ENCODE measurements at places on chromosomes 5 and 9.

DNA sequence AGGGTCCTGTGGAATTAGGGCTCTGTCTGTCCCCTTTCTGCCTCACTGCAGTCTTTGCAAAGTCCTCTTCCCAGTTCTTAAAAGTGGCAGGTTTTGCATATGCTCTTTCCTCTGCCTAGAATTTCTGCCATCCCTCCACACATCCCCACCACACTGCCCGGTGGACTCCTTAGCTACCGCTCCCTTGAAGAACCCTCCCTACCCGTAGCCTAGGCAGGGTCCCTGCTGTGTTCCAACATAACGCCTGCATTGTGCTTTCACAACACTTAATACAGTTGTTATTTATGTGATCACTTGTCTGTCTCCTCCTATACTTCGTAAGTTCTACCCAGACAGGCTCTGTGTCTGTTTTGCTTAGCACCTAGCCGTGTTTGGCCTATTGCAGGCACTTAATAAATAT lies 142.5 kb upstream of the DMRT1 start:
- DNase-seq = no peak

GRCh38 chr9:124388275-124389048 lies 26.8 kb downstream of the PSMB7 start:
- no peak for DNase-seq

GRCh38 chr5:138661291-138661960 lies 86.2 kb upstream of the HSPA9 start:
- no peak for DNase-seq

- no peak for DNase-seq
Measured at GRCh38 chr9:16689351-16689938, 181.0 kb downstream of the BNC2 start.

DNA sequence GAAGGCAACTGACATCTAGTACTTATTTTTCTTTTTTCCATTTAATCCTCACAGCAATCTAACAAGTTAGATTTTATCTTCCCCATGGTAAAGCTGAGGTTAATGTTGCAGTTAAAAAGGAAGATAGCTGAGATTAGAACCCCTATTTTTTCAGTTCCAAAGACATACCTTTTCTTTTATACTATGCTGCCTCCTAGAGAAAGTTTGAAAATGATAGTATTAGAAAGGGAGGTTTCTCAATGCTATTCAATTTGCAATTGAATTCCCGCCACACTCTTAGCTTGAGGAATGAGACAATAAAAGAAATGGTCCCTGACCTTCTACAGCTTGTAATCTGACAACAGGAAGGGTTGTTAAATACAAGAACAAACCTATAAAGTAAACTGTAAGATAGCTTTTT lies 195.9 kb upstream of the TRIM32 start:
- no peak for DNase-seq

GRCh38 chr5:10202089-10202910 lies 47.4 kb downstream of the ATPSCKMT start:
- no peak for DNase-seq

Measured in GM12892 (cell line).